AG09319 (cell line): ENCODE measurements at places on chromosomes 11 and 22.

DNA sequence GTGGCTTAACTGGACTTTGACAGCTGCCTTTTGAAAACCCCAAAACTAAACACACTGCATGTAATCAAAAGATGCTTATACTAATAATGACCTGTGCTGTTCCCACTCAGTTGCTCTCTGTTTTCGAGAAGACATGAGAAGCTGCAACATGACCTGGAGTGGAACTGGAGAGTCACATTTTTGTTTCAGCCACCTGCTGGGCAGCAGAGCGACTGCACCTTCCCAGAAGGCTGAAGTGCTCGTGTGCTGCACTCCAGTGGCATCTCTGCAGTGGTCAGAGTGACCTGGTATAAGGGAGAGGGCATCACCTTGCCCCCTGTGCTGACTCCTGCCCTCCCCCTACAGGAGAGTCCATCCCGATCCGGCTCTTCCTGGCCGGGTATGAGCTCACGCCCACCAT lies 8.6 kb downstream of the THYN1 start:
- no peak for DNase-seq

DNA sequence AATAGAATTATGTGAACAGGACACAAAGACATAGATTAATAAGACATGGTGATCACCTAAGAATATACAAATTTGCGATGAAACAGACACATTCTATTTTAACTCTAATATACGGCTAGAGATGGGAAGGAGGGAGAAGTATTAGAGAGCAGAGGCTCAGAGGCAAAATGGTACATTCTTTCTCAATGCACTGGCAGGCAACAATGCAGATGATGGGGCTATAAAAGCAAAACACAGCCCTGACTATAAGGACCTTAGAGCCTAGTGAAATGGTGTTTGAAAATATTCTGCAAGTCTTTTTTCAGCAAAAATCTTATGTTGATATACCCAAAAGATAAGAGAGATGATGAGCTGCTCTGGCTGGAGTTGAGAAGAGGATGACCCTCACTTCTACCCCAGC lies 13.1 kb downstream of the TCF20 start:
- no peak for DNase-seq

- no peak for DNase-seq
Observed at GRCh38 chr11:133011604-133012003, 520.7 kb downstream of the OPCML start.

DNA sequence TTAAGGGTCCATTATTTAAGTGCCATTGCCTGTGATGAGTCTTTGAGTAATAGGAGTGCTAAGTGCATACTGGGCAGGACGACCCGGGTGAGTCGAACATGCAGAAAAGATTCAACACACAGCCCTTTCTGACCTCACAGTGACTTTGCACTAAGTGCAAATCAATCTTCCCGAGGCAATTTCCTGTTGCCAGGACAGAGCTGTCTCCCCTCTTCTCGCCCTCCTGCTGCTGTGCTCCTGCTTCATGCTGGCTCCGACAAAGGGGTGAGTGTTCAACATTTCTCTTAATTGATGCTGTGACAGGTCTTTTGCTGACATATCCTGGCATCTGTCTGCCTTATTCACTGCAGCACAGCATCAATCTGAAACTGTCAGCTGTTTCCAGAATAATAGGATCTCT lies 42.0 kb downstream of the MCHR1 start:
- DNase-seq, result no peak

DNA sequence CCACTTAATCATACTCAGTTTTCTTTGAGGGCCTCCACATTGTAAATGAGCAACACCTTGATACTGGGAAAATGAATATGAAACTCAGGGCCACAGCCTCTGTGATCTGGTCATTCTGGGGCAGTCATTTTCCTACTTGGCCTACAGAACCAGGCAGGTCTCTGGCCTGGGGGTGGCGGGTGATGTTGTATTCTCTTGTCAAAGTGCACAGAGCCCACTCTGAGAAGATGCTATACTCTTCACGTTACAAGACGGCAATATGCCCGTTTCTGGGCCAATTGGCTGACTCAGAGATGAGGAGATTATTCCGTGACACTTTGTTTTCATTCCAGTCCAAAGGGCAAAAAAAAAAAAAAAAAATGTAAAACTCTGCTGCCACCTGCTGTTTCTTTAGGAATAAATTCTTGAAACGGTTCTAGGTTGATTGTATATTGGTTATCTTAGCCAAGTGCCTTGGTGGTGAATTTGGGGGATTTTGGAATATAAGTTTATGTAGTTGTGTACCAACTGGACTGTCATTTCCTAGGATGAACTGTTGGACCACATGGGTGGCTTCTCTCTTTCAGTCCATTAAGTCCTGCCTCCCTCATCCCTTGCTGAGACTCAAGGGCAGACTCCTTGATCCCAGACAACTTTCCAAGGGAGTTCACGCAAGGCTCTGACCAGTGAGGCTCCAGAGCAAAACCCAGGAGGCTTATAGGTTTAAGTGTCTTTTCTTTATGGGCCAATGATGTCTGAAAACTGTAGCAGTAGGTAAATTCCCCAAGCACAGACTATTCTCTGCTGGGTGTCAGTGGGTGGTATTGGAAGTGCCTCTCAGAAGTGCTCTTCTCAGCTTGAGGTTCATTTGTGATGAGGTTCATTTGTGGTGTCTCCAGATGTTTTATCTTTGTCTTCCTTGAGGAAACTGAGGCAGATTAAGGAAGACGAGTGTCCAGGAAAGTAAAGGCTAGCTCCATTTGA lies 18.2 kb downstream of the ADM start:
- DNase-seq, result peak; percentile 81
